RWPE2 (cell line): ENCODE measurements at places on chromosomes 11 and 22.

GRCh38 chr22:32486656-32487390 is 12.2 kb downstream of the FBXO7 start:
- DNase-seq, result no peak

DNA sequence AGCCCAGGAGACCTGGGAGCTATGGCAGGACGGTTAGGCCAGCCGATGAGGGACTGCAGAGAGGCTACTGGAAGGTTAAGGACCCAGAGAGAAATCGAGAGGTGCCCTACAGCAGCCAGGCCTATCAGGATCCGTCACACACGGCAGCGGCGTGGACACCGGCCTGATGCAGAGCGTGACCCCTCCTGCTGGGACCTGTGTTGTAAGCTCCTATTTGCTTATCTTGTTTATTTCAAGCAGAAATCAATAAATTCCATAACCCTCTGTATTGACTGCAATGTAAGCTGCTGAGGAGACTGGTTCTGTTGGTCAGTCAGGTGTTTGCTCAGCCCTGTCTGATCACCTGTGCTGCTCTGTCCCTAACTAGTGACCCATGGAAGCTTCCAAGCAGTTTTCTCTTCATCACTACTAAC is 39.9 kb downstream of the PPP2R1B start:
- DNase-seq, result no peak

GRCh38 chr11:33160587-33160986 is 693 bp downstream of the CSTF3 start:
- no peak for DNase-seq

DNA sequence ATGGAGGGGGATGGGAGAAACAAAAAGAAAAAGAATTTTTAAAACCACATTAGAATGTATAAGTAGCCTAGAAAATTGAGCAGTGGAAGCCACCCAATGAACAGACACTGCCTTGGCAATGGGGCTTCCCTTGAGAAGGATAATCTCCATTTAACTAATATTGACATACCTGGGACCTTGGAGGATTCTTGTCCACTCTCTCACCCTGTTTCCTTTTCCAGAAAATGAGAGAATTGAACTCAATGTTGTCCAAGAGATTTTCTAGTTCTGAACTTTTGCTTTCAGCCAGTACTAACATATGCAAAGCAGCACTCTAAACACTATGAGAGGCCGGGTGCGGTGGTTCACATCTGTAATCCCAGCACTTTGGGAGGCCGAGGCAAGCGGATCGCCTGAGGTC is 524 bp downstream of the MS4A8 start:
- DNase-seq, result no peak

GRCh38 chr22:44913198-44913983 is 96.4 kb downstream of the PHF21B start:
- DNase-seq, result no peak

DNA sequence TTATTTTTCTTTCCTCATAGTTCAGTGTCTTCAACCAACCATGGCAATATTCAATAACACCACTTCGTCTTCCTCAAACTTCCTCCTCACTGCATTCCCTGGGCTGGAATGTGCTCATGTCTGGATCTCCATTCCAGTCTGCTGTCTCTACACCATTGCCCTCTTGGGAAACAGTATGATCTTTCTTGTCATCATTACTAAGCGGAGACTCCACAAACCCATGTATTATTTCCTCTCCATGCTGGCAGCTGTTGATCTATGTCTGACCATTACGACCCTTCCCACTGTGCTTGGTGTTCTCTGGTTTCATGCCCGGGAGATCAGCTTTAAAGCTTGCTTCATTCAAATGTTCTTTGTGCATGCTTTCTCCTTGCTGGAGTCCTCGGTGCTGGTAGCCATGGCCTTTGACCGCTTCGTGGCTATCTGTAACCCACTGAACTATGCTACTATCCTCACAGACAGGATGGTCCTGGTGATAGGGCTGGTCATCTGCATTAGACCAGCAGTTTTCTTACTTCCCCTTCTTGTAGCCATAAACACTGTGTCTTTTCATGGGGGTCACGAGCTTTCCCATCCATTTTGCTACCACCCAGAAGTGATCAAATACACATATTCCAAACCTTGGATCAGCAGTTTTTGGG is at the start of gene OR51T1:
OR51T1 (plus strand) TSS at position 41 of the 641 bp plus-strand sequence; CDS start at position 41, 0 bp downstream.
- DNase-seq, result no peak

- no peak for DNase-seq
Observed at GRCh38 chr11:117809236-117810055, 12.4 kb upstream of the DSCAML1 start.
